T-helper 1 cell treated with Interleukin-12 subunit alpha and Interleukin-12 subunit beta and Interleukin-4 antibody, amounts not matched to agents 30 ng/mL and 1 ng/mL, for 36 hours (primary cell): ENCODE measurements at places on chromosomes 1 and 21. TPM values are rescaled to one million over a fixed set of nuclear protein-coding genes. Genes with fewer than 3 reads are reported as not detected.

The KCNN3 gene
- 0.07 and 0.27 TPM in 2 replicates for total RNA-seq

The LRRC52 gene
- total RNA-seq: not detected in 2 replicates

The KDF1 gene
- total RNA-seq: not detected in 2 replicates

The NBPF4 gene
- total RNA-seq: 0.22 and 0.51 TPM in 2 replicates

The LCE3D gene
- total RNA-seq: not detected in 2 replicates

The SPRR3 gene
- not detected in 2 replicates for total RNA-seq

The KCNJ10 gene
- total RNA-seq: not detected in 2 replicates

The AGBL4 gene
- not detected in 2 replicates for total RNA-seq

The ATP6V1G3 gene
- not detected in 2 replicates for total RNA-seq

The SAMD13 gene
- total RNA-seq: not detected in 2 replicates

The TINAGL1 gene
- total RNA-seq: not detected in 2 replicates

The NBPF6 gene
- total RNA-seq: 0.39 and 0.46 TPM in 2 replicates

The ACAP3 gene
- total RNA-seq: 60.9 and 62.5 TPM in 2 replicates

The PCP4 gene
- not detected in 2 replicates for total RNA-seq

The TEX38 gene
- 0.34 TPM in 1 of 2 replicates, not detected in the other for total RNA-seq

The TRAPPC3 gene
- total RNA-seq: 62.8 and 65.8 TPM in 2 replicates

The TPTE gene
- not detected in 2 replicates for total RNA-seq

The OPRD1 gene
- total RNA-seq: not detected in 2 replicates

The KLHDC7A gene
- not detected in 2 replicates for total RNA-seq

The PCAT6 gene
- total RNA-seq: 1.0 TPM in 1 of 2 replicates, not detected in the other

The FMO2 gene
- not detected in 2 replicates for total RNA-seq

The LIN28A gene
- total RNA-seq: not detected in 2 replicates

The NIBAN1 gene
- 49.8 and 53.2 TPM in 2 replicates for total RNA-seq

The CCDC17 gene
- total RNA-seq: 4.7 and 5.3 TPM in 2 replicates

The HPCAL4 gene
- total RNA-seq: 3.0 and 3.1 TPM in 2 replicates

The PER3 gene
- total RNA-seq: 2.5 and 3.8 TPM in 2 replicates

The FASLG gene
- total RNA-seq: 12.4 and 12.7 TPM in 2 replicates

The PROK1 gene
- total RNA-seq: 0.15 TPM in 1 of 2 replicates, not detected in the other

The C1orf167 gene
- total RNA-seq: not detected in 2 replicates

The AMY1C gene
- not detected in 2 replicates for total RNA-seq

The LINGO4 gene
- 0.10 and 0.12 TPM in 2 replicates for total RNA-seq

The HTR6 gene
- total RNA-seq: not detected in 2 replicates

The KCNJ9 gene
- total RNA-seq: not detected in 2 replicates

The FABP3 gene
- total RNA-seq: not detected in 2 replicates

The LRRIQ3 gene
- total RNA-seq: 0.39 and 0.44 TPM in 2 replicates

The NMNAT2 gene
- total RNA-seq: 0.05 and 0.46 TPM in 2 replicates

The ERG gene
- total RNA-seq: not detected in 2 replicates
